ENCODE measurements at places on chromosomes 6 and 20.

DNA sequence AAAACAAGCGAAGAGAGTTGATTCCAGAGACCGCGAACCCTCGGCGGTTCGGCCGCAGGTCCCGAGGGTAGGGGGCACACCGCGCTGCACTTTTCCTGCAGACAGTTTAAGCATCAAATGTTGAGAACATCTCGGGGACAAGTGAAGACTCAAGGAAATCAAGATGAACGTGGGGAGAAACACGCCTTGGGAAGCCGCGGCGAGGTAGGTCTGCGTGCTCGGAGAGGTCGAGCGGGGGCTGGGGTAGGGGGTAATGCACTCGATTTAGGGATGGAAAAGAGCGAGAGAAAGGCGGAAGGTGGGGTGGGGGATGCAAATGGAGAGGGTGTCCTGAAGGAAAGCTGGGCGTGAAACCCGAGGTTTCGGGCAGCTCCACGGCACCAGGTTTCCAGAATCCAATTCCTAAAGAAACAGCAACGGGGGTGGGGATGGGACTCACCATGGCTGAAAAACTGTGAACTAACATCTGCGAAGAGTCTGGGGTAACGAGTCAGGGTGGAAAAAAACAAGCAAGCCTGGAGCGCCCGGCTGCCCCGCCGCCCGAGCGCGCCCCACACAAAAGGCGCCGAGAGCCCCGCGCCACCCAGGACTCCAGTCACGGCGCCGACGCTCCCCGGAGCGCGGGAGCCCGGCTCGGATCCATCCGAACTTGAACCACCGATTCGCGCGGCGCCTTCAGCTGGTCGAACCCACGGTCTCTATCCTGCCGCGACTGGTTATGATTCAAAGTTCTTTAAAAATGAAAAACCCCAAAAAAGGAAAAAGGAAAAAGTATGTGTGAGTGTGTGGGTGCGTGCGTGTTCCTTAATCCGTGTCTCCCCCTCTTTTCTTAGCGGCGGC is 3.5 kb downstream of the TFAP2A start:
- DNase-seq, result no peak

DNA sequence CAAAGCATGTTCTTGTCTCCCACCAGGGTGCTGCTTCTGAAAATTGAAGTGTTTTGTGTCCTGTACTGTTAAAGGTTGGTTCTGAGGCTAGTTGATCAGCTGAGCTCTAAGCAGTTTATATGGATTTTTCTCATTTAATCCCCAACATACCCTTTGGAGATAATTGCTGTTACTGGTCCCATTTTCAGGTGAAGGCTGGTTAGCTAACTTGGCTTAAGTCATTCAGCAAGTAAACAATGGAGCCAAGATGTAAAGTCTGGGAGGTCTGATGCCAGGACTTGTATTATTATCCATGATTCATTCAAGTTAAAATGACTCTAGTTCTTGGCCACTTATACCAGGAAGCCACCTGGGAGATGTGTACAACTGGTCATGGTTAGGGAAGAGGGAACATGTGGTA is 42.5 kb upstream of the FERMT1 start:
- DNase-seq, result no peak

DNA sequence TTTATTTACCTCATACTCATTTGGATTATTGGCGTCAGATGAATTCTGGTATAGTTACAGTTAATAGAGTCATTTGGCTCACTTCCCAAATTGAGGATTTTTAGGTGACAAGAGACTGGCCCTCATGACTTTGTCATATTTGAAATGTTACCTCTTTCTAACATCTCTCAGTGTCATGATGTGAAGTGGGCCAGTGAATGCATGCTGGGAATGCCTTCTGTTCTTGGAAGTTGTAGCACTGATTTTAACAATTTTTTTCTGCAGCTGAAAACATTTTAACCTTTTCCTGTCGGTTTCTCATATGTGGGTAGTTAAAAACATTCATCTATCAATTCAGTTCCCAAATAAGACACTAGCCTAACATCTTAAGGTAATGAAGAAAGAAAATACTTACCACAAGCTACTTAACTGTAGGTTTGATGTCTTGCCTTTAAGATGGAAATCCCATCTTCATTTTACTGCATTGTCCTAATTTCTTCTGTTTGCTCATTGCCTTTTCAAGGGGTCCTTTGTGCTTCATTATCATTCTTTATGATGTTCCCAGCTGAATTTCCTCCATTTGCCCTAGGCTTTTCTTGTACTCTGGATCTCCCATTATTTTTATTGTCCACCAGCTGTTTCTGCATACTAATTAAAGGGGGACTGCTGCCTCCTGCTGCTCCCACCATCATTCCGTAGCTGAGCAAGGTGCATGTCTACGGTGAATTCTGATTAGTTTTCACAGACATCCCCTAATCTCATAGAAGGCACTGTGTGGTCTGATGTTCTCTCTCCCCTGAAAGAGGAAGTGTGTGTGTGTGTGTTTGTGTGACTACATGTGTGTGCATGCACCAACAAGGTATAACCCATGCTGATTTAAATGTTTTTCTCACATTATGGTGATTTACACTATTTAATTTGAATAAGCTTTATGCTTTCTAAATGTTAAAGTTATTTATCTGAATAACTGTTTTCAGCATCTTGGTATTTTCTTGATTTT is 109.5 kb downstream of the B3GAT2 start:
- DNase-seq, result no peak

GRCh38 chr20:6622041-6622440 is 145.4 kb upstream of the BMP2 start:
- no peak for DNase-seq

GRCh38 chr6:45115696-45116095 is 212.4 kb upstream of the RUNX2 start:
- DNase-seq, result no peak

DNA sequence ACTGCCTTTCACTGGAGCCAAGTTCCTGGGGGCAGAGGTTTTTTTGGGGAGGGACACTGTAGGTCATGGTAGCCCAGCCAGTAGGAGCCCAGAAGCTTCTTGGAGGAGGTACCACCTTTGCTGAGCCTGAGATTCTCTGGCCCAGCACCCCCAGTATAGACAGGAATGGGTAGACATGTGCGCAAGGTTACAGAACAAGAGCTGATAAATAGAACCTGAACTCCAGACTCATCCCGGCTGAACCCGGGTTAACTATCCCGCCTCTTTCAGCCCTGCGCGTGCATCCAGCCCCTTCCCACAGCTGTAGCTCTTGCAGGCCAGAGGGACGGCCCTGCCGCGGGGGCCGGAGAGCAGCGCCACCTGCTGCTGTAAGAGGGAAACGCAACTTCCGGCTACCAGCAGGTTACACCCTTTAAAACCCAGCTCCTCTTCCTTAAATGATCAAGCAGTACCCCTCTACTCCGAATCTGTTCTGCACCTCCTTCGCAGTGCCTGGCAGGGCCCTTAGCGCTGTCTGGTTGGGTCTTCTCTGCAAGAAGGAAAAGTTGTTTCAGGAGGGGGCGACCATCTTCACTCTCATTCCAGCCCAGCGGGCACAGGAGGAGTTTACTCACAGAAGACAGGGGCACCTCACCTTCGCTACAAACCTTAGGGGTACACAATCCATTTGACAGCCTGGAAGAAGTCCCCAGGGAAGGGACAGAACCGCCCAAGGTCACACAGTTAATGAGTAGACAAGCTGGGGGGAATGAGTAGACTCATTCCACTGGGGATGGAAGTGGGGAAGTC is 7.5 kb downstream of the SRXN1 start:
- DNase-seq, result peak; percentile 82

DNA sequence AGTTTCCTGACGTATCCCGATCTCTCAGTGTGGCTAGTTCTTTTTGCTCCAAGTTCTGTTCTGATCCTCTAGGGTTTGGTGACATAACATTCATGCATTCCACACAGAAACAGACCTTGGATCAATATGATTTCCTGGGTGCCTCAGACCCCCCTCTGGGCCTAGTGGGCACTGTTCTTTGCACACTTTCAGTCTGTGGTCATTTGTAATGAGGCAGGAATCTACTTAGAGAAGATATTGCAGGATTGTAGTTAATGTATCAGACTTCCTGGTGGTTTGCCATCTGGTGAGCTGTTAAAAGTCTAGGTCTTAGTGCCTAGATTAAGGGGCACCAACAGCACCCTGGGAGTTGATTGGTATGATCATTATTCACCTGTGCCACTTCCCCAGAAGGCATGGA is 7.5 kb downstream of the BEND6 start:
- no peak for DNase-seq

DNA sequence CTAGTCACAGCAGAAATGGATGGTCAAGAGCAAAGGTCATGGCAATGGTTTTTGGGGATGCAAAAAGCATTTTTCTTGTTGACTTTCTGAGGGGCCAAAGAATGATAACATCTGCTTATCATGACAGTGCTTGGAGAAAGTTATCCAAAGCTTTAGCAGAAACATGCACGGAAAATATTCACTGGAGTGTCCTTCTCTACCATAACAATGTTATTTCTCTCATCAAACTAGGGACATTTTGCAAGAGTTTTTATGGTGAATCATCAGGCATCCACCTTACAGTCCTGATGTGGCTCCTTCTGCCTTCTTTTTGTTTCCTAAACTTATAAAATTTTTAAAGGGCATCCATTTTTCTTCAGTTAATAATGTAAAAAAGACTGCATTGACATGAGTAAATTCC is 302.3 kb downstream of the HIVEP2 start:
- DNase-seq, result no peak

- DNase-seq, result no peak
Measured at GRCh38 chr6:22356362-22356940, 59.6 kb upstream of the PRL start.

- no peak for DNase-seq
Measured at GRCh38 chr6:68497927-68498326, 137.2 kb upstream of the ADGRB3 start.

GRCh38 chr20:4091490-4092479 is 76.4 kb upstream of the RNF24 start:
- DNase-seq, result peak; percentile 67

- no peak for DNase-seq
Measured at GRCh38 chr6:119257726-119258125, 91.8 kb downstream of the MAN1A1 start.

- no peak for DNase-seq
Measured at GRCh38 chr20:3914446-3914845, 25.3 kb downstream of the PANK2 start.

DNA sequence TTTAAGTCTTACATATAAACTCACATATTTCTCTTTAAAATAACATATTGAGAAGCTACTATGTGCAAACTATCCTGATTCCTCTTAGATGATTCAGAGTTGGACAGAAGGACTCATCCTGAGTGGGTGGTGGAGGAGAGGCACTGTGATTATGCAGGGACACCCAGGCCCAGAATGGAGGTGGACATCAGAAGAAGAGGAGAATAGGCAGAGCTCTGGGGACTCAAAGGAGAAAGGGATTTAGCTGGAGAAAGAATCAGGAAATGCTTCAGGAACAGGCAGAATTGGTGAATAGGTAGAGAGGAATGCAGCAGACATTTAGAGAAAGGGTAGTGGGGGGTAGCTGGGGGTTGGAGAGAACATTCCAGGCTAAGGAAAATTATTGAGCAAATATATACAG is 17.4 kb downstream of the RCAN2 start:
- DNase-seq, result no peak

- no peak for DNase-seq
Measured at GRCh38 chr20:62234339-62234738, 4.0 kb upstream of the OSBPL2 start.

- DNase-seq, result no peak
Measured at GRCh38 chr6:29656798-29657197, at the start of gene MOG. MOG (plus strand) TSS chr6:29657092; CDS start chr6:29657210, 118 bp downstream.

DNA sequence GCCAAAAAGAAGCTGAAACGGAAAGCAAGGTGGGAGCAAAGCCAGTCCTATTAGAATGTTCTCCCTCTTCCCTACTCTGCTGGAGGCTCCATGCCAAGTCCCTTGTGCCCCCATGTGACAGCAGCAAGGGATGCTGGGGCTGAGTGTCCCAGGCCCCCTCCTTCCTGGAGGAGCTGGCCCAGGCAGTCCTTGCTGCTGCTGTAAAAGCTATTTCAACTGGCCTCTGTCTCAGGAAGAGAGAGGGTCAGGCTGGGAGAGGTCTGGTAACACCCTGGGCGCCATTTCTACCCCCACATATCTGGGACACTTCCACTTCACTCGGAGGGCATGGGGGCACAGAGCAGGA is 25.0 kb downstream of the TTBK1 start:
- DNase-seq, result peak; percentile 75

DNA sequence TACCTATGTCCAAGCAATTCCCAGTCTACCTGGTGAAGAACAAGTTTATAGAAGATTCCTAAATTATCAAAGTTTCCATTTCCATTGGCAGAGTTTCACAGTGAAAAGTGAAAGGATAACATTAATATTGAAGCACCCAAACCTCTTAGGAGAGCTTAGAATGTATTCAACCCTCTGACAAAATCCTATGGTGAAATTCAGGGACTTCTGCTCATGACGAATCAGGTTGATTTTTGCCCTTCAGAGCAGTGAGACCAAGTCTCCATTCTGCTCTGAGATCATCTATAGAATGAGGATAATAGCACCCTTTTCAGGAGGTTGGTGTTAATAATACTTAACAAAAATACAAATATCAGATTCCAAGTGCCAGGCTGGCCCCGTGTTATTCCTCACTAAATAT is 15.5 kb downstream of the SERPINB1 start:
- no peak for DNase-seq

DNA sequence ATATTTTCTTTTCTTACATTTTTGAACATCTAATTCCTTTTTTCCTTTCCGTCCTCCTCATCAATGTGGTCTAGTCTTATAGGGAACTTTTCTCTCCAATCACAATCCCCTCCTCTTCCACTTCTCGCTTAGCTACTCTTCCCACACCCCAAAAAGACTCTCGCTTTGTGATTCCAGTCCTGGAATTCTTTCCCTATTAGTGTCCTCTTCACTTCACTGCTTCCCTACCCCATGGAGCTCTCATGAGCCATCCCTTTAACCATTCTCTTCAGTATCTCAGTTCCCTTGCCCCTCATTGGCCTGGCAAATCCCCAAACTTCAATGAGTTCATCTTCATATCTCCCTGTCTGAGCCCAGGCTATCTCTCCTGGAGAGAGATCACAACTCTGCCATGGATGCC is 55.3 kb upstream of the CEP85L start:
- no peak for DNase-seq

GRCh38 chr6:124699038-124699437 is 263.2 kb upstream of the RNF217 start:
- DNase-seq, result no peak

GRCh38 chr6:514396-514978 is 122.9 kb downstream of the IRF4 start:
- no peak for DNase-seq

DNA sequence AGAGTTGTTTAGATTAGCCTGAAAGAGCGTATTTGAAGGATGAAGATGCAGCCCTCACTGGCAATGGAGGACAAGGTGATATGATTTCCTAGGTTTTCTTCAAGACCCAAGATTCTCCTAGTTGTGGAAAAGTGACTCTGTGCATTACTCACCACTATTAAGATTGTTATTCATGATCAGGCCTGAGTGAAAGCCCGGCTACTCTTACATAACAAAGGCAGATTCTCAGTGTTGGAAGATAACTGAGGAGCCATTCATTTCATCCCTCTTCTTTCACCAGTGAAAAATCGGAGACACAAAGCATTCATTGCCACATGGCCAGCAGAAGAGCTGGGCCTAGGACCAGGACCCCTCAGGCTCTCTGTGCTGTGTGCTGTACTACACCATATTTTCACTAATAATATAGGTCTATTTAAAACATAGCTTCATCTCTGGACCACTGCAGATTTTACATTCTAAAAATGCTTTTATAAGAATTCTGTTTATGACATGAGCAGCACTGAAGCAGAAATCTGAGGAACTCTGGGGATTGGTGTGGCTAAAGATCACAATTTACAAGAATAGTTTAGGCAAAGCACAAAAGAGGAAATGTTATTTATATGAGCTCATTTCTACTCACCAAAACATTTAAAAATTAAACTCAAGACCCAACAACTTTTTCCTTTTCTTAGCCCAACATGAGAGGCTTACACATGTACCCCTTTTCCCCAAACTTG is 181.9 kb upstream of the CCN2 start:
- no peak for DNase-seq

All from testis (tissue), 5 donors.